T1000 (cell line): ENCODE measurements at places on chromosomes 11 and 22.

GRCh38 chr22:40452730-40453487 is 82.5 kb downstream of the SGSM3 start:
- no peak for DNase-seq

GRCh38 chr11:1399386-1400316 is 9.9 kb downstream of the BRSK2 start:
- DNase-seq: no peak

DNA sequence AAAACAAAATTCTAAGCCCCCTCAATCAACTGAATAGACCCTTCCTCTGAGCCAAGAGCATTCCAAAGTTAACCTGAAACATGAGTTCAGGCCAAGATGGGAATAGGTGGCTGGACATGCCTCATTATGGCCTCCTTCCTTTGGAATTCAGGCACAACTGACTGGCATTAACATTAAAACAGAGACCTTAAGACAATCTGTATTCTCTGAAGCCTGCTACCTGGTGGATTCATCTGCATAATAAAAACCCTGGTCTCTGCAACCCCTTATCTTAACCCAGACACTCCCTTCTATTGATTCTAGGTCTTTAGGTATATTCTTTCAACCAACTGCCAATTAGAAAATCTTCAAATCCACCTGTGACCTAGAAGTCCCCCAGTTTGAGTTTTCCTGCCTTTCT is 66.3 kb downstream of the JRKL start:
- DNase-seq: no peak

DNA sequence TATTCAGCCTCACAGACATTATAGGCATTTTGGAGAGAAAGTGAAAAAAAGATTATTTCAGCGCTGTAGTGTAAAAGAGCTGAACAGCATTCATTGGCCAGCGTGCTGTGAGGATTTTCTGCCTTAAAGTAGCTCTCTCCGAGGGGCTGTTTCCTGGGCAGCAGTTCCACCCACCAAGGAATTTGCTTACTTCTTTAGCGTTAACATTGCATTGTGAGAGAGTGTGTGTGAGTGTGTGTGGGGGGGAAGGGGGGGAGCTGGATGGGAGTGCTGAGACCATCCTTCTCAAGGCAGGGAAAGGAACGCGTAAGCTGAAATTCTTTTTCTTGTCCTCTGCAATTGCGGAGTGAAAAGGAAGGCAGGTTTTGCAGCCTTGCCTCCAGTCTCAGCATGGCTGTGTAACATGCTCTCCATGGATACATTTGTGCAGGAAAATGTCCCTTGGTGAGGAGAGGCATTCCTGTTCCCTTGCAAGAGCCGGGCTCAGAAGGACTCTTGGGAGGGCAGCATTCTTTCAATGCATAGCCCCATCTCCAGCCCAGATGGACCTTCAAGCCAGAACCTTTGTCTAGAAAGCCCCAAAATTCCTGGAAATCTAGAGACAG is 159.9 kb upstream of the NAV2 start:
- no peak for DNase-seq

DNA sequence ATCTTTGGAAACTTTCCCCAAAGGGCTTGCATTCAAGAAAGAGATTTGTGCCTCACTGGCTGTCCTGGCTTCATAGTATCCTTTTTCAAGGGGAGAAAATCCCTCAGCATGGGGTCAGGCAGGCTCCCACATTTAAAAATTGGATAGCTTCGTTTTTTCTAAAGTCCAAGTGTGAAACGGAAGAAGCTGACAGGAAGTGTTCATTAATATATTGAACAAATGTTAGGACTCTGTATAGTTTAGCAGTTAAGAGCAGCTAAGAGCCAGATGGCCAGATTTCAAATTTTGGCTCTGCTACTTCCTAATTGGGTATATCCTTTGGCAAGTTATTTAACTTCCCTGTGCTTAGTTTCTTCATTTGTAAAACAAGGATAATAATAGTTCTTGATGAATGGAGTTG is 354.9 kb upstream of the FAT3 start:
- DNase-seq: no peak

DNA sequence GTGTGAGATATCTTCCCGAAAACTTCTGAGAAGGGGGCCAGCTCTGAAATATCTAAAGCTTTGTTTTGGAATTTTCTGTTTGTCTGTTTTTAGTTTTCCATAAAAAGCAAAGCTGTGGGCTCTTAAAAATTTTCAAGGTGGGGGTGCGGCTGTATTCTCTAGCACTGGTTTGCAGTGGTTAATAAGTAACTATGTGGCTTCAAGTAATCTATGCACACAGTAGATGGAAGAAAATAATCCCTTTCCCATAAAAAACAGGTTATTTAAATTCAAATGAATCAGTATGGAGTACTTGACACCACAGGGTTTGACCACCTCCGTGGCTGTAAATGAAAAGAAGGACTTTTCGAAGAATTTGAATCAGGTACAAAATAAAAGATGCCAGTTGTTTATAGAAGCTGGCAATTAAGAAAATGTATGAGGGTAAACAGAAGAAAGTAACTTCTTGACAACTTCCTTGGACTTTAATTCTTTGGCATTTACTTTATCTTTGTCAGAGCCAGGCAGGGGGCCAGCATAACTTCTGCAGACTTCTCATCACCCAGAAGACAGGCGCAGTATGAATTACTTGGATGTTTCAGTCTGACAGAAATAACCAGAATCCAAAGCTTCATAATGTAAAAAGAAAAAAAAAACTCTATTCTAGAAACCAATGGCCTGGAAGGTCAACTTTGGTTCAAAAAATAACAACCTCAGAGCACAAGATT is 981.0 kb downstream of the DLG2 start:
- DNase-seq: no peak

GRCh38 chr11:20355221-20356219 is 8.0 kb upstream of the HTATIP2 start:
- no peak for DNase-seq

GRCh38 chr11:83471831-83472727 is 185.9 kb upstream of the CCDC90B start:
- DNase-seq: no peak

DNA sequence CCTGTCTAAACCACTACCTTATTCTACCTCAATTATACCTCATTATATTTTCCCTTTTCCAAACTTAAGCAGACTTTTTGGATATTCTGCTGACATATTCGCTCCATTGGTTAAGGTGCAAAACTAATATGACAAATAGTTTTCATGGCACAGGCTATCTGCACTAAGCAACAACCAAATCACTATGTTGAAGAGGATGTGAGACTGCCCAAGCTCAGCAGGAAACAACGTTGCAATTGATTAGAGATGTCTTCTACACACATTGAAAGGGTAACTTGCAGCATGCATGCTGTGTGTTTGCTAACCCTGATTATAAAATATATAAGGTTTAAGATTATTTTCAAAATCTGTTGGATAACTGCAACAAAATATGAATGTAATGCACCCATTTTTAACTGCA is 61.6 kb downstream of the STK33 start:
- DNase-seq: no peak

- no peak for DNase-seq
These were observed 15.0 kb downstream of the CRTAM start for GRCh38 chr11:122853261-122853660.

GRCh38 chr11:115784796-115785521 is 280.7 kb upstream of the CADM1 start:
- no peak for DNase-seq

DNA sequence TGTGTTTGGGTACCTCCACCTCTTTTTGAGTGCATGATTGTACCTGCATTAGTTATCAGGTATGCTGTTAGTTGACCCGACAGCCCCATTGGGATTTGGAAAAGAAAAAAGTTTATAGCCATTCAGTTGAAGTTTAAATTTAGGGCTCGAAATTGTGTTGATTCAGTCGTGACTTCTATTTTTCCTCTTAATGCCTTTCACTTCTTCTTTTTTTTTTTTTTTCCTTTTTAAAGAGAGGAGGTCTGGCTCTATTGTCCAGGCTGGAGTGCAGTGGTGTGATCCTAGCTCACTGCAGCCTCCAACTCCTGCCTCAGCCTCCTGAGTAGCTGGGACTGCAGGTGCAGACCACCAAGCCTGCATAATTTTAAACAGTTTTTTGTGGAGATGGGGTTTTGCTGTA is 2.3 kb downstream of the STT3A start:
- no peak for DNase-seq

GRCh38 chr11:64477675-64478074 is 113.3 kb upstream of the SLC22A12 start:
- DNase-seq: no peak
